ENCODE measurements at places on chromosomes 16 and 17. TPM values are rescaled to one million over a fixed set of nuclear protein-coding genes. Genes with fewer than 3 reads are reported as not detected.

DNA sequence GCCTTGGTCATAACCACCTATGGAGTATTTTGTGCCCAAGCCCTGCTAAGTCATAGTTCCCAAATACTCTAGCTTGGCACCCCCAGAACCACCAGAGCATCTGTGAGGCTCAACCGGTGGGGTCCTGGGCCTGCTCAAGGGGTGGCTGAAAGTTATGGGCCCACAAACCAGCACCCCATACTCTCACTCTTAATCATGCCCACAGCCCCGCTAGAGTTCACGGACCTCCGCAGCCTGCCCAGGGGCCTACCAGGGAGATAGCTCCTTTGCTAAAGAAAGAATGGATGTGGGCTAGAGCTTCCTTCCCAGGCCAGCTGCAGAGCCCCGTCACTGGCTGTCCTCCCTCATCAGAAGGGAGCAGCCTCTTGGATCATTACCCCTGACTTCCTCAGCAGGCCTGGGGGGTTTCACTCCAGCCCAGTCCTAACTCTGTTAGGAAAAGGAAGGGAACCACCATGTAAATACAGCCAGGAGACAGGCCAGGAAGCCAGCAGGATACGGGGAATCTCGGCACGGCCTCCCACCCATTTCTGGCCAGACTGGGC is 1.4 kb downstream of the GIT1 start:
- DNase-seq, result no peak

Gene ESRP2
- 0.08 TPM for total RNA-seq

DNA sequence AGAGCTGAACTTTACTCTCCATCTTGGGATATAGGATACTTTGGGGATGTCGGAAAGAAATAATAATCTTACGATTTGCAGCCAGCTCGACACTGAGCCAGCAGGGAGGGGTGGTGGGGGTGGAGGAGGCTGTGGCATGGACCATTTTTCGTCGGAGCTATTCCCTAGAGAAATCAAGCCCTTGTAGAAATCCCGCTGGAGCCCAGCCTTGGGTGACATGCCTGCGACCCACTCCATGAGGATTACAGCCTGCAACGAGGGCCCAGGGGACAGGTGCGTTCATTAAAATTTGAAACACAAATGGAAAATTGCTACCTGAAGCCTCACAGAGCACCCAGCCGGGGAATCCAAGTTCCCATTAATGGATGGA is 82.8 kb upstream of the GSE1 start:
- no peak for DNase-seq

GRCh38 chr17:6969323-6969726 is 26.5 kb upstream of the ALOX12 start:
- no peak for DNase-seq

GRCh38 chr17:8963647-8964258 is 1.8 kb downstream of the PIK3R5 start:
- no peak for DNase-seq

DNA sequence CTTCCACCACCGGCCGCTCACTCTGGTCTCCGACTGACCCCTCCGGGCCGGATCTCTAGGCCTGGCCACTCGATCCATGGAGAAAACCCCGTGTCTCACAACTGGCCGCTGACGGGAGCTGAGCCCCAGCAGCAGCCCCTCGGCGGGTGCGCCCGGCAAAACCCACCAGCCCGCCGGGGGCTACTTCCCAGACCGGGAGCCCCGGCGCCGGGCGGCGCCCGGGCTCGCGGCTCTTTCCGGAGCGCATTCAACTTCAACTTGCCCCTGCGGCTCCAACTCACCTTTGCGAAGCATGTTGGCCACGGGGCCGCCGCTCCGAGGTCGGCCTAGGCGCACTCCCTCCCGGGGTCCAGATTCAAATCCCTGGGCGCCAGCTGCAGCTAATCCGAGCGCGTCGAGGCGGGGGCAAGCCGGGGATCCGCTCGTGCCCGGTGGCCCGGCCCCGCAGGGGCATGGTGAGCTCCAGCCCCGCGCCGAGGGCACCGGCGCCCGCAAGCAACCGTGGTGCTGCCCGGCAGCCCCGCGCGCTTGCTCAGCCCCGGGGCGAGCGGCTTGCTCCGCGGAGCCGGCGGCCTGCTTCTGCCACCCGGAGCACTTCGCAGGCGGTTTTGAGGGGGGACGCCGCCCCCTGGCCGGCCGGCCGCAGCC is 438 bp downstream of the RTN4RL1 start:
- DNase-seq, result no peak

Gene KCNJ12
- not detected for total RNA-seq

- DNase-seq, result no peak
Observed at GRCh38 chr17:20153231-20153630, 144.1 kb downstream of the SPECC1 start.

GRCh38 chr16:59878479-59878878 is 1144.4 kb upstream of the GOT2 start:
- DNase-seq, result no peak

DNA sequence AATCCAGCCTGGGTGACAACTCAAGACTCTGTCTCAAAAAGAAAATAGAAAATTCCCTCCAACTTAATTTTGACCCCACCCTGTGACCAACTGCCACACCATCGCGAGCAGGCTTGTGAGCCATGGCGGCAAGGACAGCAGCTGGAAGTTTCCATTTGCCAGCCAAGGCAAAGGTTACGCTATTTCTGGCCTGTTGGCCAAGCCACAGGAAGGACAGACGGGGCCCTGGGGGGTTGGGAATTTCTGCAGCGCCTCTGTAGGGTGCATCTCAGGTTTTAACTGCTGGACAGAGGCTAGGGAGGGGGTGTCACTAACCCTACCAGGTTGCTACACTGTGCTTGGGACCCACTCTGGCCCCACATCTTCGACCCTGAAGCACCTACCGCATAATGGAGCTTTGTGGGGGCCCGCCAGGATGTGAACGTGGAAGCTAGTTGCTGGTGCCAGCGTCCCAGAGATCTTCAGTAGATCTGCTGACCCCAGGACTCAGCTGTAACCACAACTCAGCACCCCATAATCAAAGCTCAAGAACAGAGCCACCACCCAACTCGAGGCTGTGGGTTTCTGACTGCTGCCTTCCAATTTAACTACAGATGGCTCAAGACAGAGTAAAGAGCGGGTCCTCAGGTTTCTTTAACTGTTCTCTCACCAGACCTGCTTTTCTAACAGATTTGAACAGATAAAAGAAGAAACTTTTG is 10.9 kb downstream of the KIFC3 start:
- no peak for DNase-seq

Gene KIF18B
- total RNA-seq, result 107 TPM

DNA sequence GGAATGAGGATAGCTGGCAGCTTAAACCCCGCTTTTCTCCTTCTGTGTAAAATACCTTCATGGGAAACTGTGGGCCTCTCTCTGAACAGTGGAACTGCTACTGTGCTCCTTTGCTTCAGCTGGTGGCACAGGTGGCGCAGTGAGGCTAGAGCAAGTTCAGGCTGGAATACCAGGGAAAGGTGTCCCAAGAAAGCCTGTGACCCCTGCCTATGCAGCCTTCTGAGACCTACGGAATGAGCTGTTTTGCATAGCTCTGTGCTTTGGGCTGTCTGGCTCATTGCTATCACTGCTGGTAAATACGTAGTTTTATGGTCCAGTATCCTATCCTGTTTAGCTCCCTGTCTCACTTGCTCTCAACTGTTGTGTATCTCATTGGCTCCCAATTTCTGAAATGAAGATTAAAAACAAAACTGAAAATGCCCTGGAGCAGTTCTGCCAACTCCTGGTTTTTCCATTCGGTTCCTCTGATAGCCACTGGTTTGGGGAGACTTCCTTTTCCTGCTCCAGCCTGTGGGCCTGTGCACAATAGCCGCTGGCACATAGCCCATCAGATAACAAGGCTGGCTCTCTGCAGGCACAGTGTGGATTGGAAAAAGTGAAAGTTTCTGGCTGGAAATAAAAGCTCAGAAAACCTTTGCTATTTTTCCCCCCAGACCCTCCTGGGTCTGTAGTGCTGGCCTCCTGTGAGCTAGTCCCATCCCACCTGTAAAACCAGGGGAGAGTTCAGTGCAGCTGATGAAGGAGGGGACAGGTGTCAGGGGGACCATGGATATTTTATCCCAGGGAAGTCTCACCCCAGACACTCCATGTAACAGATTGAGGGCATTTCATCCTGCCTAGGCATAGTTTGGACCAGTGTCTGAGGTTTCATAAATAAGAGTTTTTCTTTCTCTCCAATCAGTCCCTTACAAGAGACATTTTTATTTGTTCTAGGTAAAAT is 24.0 kb downstream of the LIMD2 start:
- DNase-seq, result no peak

DNA sequence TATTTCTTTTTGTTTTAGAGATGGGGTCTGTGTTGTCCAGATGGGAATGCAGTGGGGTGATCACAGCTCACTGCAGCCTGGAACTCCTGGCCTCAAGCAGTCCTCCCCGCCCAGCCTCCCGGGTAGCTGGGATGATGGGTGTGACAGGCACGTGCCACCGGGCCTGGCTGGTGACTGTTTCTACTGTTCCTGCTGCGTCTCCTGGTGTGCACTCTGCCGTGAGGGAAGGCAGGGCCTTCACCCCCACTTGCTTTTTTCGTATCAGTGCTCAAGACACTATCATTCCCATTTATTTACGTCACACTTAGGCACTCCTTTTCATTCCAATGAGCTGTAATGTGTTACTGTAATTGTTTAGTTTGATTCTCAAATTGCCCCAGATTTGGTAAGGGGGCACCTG is 25.3 kb upstream of the PVALEF start:
- DNase-seq, result no peak

GRCh38 chr17:4170639-4171280 is 27.8 kb downstream of the CYB5D2 start:
- no peak for DNase-seq

DNA sequence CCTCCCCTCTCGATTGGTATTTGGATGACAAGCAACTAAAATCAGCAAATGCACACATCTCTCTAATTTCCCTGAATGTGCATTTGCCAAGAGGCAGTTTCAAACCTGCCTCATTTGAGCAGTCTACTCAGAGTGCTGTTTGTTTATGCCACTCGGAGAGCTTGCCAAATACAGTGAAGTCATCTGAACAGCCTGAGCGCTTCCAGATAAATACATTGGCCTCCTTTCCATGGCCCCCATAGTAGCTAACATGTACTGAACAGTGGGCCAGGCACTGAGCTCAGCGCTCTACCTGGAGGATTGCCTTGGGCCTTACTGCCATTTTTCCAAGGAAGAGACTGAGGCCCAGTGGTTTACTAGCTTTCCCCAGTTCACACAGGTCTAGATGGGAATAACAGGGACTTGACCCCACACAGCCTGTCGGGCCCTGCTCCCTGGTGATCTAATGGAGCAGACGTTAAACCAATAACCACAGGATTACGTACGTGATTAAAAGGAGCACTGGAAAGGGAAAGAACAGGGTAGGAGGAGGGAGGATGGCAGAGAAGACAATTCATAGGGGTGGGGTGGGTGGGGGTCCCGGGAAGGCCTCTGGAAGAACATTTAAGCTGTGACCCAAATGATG is 18.7 kb upstream of the ANKRD40CL start:
- DNase-seq, result no peak

Gene GPR179
- total RNA-seq, result not detected

- DNase-seq, result no peak
Observed at GRCh38 chr16:87966685-87967185, 15.5 kb downstream of the BANP start.

DNA sequence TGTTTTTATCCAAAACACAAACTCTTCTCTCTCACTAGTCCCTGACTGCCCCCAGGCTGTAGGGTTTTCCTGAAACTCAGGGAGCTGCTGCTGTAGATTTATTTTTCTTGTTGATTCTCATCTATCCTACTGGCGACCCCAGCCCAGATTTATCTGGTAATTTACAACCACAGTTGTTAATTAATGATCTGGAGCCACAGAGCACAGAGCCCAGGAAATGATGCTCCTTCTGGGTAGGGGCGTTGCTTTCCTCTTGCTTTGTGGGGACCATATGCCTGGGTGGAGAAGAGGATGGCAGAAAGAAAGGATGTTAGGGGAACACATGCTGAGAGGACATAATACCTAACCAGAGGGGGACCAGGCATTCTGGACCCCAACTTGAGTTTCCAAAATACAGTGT is 7.4 kb upstream of the ETV4 start:
- no peak for DNase-seq

Gene SYNGR3
- 1.3 TPM for total RNA-seq

GRCh38 chr16:59973966-59974365 is 1239.8 kb upstream of the GOT2 start:
- no peak for DNase-seq

- DNase-seq, result no peak
Observed at GRCh38 chr17:46072998-46073397, 73.9 kb downstream of the STH start.

GRCh38 chr16:14106457-14106856 is 35.3 kb downstream of the MRTFB start:
- DNase-seq, result no peak

GRCh38 chr16:25593260-25593659 is 98.5 kb upstream of the HS3ST4 start:
- DNase-seq, result no peak

GRCh38 chr16:4894276-4895150 is 42.4 kb downstream of the PPL start:
- no peak for DNase-seq

Gene CEP295NL
- 0.10 TPM for total RNA-seq

Gene CCL8
- total RNA-seq, result not detected

- no peak for DNase-seq
Observed at GRCh38 chr16:77856438-77857160, 68.2 kb downstream of the VAT1L start.

Gene USP31
- total RNA-seq, result 6.6 TPM

DNA sequence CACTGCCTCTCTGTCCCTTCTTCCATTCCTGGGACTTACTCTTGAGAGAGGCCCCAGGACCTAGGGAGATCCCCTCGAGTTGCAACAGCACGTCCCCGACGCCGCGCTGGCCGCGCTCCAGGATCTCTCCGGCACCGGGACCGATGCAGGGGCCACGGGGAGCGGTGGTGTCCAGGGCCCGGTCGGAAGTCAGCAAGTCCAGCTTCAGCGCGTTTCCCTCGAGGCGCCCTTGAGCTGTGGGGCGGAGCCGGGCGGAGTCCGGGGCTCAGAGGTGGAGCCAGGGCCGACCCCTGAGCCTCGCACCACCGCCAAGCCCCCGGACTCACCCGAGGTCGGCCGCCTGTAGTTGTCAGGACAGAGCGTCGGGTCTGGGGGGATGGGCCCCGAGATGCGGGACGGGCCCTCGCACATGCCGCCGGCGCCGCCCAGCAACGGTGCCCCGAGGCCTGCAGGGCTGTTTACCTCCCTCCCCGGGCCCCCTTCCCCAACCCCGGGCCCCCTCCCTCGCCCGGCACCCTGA is 458 bp downstream of the ENKD1 start:
- DNase-seq, result no peak

- DNase-seq, result no peak
Observed at GRCh38 chr17:59761385-59762048, 54.1 kb downstream of the VMP1 start.

DNA sequence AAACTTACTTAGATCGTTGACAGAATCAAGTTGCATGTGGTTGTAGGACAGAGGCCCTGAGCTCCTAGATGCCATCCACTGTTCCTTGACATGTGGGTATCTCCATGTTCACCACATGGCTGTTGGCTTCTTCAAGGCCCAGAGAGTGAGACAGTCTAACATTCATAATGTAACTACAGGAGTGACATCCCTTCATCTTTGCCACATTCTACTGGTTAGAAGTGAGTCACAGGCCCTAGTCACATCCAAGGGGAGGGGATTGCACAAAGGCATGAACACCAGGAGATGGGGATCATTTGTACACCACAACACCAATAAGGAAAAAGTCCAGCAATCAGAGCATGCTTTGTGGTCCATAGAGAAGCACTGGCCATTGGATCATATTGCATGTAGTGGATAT is 56.6 kb downstream of the WSCD1 start:
- DNase-seq, result no peak
